OCI-M1 (cell line): ENCODE measurements at places on chromosomes 1 and 21.

- peak; percentile 74 for DNase-seq
Measured at GRCh38 chr1:225866061-225866837, 15.9 kb downstream of the TMEM63A start.

DNA sequence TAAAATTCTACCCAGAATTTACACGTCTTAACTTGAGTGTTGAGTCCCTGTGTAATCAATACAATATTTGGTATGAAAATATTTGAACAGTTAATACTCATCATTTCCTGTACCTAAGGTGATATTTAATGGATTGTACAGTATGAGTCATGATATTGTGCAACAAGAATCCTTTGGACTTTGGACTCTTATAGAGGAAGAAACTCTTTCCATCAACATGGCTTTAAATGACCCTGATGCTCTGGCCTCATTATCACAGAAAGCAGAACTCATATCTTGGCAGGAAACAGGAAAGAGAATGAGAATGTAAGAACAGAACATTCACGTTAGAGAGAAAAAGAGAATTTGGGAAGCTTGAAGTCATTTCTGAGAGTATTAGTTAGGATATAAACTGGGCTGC lies 168.8 kb upstream of the B3GALT2 start:
- peak; percentile 82 for DNase-seq

GRCh38 chr1:37258068-37258467 lies 216.3 kb upstream of the ZC3H12A start:
- no peak for DNase-seq

DNA sequence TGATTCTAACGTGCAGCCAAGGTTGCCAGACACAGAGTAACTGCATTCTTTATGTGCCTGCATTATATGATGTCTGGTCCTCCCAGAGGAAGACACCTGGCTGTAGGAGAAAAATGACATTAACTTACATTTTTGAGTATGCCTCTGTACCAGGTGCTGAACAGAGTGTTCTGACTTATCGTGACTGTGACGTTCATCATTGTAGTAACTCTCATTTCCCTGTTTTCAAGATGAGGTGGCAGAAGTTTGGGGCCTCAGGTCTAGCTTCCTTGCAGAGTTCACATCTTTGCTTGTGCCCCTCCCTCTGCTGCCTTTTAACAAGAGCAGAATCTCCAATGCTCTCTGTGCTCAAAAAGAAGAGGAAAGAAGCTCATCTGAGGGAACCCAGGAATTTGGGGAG lies 488.0 kb downstream of the AJAP1 start:
- no peak for DNase-seq

DNA sequence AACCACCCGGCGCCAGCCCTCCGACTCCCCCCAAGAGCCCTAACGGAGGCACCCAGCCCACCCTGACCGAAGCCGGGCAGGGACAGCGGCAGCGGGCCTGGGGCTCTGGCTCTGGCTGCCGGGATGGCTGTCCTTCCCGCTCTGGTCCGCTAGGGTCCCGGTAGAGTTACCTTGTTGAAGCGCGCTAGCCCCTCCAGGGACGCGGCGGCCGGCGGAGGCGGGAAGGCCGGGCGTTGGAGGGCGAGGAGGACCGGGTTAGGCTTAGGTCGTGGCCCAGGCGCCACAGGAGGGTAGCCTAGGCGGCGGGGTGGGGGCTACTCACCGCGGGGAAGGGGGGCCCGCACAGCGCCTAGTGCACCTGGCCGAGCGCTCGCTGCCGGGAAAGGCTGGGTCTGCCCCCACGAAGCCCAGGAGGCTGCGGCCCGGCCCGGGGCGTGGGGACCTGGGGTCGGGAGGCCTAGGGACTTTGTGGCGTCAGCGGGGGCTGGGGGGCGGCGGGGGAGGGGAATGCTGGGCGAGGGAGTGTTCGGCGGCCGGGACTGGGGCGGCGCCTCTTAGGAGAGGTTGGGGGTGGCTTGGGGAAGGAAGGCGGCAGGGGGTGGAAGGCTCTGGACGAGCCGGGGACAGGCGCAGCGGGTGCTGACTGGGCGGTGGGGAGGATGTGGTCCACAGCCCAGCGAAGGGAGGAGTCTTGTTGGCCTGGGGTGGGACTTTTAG lies at the start of gene TRIM17:
TSS of gene TRIM17 (minus strand) at position 645 of the 717 bp plus-strand sequence. CDS start 1,789 bp downstream, outside the sequence.
- peak; percentile 49 for DNase-seq

DNA sequence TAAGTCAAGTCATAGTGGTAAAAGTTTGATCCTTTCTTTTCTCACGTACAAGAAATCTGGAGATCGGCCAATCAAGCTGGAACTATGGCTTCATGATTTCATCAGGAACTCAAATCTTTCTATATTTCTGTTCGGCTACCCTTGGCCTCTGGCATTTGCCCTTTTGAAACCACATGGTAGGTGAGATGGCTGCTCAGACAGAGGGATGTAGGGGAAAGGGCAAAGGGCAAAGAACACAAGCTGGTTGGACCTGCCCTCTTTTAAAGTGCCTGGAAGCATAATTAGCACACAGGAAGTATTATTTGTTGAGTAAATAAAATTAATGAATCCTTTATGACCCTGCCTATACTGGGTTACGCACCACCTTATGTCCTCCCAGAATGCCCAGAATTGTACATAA lies 11.5 kb upstream of the RGS1 start:
- no peak for DNase-seq

GRCh38 chr1:70617728-70618127 lies 206.7 kb downstream of the CTH start:
- no peak for DNase-seq

DNA sequence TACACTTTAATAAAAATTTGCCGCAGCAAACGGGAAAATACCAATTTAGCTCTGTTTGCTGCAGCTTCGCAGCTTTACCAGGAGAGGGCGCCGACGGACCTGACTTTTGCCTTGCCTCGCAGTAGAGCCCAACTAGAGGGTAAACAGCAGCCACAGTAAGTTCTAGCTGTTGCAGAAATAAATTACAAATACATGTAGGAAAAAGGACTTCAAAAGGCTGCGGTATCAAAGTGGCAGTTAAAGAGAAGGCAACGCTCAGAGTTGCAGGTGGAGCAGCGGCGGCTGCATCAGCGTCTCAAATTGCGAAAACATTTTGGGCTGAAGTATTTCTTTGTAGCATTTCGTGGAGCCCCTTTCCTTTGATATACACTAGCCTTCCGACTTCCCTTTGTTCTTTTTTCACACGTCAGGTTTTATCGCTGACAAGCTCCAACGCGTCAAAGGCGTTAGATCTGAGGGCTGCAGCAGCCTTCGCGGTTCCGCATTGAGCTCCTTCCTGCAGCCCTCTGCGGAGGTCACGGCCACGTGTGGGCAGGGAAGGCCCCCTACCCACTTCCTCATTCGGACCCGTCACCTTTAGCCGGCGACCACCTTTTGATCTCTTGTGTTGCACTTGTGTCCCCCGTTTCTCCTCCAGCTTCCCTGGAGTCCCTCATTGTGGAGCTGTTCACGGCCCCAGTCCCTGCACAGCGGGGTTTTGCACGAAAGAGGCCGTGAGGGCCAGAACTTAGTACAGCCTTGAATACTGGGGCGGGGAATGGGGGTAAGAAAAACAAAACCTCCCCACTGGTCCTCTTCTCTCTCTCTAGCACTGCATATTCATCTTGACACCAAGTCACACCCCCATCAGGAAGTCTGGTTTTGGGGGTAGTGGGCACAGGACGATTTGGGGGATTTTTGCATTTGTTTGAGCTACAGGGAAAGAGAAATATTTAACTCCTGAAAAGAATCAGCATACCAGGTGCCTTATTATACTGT lies 72.8 kb downstream of the S1PR1 start:
- peak; percentile 78 for DNase-seq

GRCh38 chr21:35237287-35237686 lies 188.2 kb upstream of the RUNX1 start:
- DNase-seq, result no peak

- DNase-seq, result no peak
Measured at GRCh38 chr1:222557574-222557973, 9.7 kb upstream of the HHIPL2 start.

DNA sequence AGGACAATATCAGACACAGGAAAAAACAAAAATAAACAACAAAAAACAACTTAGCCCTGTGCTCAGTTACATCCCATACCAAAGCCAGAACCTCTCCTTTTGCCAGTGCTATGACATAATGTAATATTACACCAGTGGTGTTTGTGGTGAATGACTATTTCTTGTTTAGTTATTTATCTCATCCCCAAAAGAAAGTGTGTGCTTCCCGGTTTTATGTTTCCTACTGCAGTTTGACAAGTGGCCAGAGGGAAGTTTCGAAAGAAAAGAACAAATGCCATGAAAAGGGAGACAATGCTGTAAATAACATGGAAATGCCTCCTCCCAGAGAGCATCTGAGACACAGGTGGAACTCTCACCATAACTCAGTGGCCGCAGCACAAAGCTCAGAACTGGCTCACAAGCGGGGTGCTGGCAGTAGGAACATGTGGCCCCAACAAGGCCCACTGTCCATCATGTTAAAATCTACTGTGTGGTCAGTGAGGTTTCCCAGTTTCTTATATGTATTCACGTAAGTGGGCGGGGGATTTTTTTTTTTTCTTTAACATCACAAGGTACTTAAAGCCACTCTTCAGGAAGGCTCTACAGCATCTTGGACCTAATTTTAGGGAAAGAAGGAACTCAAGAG lies 158.2 kb downstream of the BARHL2 start:
- no peak for DNase-seq

DNA sequence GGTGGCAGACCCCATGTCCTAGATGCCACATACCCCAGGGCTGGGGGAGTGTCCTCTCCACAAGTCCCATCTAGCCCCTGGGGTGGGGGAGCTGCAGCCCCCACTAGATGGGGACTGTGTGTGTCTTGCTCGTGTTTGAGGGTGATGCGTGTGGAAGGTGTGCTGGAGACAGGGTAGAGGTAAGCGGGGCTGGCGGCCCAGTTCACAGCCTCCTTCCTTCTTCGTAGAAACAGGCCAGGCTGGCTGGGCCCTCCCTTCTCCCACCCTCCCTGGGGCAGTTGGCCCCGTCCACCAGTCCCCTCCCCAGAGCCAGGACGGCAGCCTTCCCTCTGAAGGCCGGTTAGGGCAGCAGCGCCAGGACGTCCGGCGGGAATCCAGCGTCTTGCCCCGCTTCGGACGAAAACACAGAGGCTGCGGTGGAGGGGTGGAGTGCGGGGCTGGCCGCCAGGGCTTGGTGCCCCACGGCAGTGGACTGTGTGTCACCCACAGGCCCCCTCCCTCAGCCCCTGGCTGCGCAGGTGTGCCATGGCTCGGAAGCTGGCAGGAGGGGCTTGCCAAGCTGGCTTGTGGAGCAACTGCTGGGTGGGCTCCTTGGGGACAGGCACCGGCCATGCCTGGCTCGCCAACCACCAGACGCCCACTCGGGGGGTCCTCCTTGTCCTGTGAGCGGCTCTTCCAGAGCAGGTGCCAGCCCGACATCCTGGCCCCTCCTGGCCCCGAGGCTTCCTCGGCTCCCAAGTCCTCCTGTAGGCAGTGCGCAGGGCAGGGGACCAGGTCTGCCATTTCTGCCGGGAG lies 3.6 kb downstream of the PRDM16 start:
- no peak for DNase-seq

- DNase-seq, result no peak
Measured at GRCh38 chr1:43552813-43553212, 22.1 kb downstream of the PTPRF start.

- no peak for DNase-seq
Measured at GRCh38 chr1:227749916-227750710, 14.9 kb downstream of the SNAP47 start.

DNA sequence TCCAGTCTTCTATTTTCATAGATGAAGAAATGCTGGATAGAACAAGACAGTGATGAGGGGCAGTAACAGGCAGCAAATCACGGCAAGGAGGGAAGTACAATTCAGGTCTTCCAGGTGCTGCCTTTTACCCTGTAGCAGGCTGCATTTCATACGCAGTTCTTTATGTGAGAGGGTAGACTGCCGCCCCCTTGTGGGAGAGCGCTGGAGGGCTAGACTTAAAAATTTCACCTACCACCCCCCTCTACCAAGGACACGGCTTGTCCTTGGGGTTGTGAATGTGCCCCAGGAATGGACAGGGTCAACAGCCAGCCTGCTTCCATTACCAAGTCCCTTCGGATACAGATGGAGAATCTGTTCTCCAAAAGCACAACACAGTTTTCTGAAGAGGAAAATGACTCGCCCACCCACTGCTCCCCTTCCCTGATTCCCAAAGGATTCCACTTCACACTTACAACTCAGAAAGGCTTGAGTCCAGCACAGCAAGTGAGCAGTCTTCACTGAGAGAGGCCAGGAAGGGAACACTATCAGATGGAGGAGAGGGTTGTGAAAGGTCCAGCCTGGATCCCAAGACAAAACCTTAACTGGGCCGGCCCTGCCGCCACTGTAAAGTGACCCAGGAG lies 7.4 kb downstream of the WDR77 start:
- DNase-seq, result peak; percentile 25

- DNase-seq, result no peak
Measured at GRCh38 chr1:33346533-33346926, 25.6 kb upstream of the A3GALT2 start.

GRCh38 chr1:241837901-241838300 lies 10.1 kb upstream of the EXO1 start:
- no peak for DNase-seq

DNA sequence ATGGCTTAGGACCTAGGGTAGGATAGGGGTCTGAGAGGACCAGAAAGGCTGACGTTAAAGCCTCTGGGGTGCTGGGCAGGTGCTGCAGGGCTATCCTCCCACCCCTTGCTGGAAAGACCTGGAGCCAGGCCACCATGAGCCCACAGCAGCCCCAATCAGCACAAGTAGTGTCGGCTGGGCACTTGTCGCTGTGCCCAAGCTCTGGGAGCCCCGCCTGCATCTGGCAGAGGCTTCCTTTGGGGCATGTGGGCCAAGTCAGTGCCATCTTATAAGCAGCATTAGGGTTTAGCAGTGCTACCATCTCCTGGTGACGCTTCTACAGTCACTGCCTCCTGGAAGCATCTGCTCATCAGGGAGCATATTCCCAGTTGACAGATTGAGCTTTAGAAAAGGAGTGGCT lies 31.3 kb downstream of the MAN1C1 start:
- no peak for DNase-seq

DNA sequence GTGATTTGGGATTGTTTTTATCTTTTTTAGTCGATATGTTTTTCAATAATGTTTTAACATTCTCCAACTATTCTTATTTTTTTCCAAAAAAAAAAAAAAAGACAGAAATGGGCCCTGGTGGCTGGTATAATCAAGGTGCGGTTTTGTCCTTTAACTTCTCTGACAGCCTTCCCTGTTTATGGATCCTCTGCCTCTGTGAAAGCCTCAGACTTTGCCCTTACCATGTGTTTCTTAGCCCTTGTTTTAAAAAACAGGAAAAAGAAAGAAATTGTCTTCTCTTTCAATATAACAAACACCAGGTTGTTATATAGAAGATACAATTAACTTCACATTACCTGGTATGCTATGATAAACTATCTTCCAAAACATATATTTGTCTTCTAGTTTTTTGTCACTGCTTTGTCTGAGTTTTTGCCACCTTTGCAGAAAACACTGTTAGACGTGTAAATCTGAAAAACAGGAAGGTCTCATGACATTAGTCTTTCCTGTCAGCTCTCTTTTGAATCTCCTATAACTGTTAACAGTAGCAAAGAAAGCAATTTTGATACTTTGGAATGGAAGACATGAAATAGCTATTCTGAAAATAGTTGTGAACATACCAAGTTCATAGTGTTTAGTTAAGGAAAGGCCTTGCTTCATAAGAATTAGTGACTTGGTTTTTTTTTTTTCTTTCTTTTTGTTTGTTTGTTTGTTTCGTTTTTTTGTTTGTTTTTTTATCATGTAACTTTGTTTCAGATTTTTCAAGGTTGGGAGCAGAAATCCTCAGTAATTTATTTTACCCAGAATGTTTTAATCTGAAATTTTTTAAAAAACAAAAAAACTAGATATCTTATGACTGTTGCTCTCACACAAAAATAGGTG lies 31.7 kb upstream of the CACYBP start:
- DNase-seq, result peak; percentile 57
